ENCODE measurements at places on chromosomes 11 and 22. TPM values are rescaled to one million over a fixed set of nuclear protein-coding genes. Genes with fewer than 3 reads are reported as not detected.

DNA sequence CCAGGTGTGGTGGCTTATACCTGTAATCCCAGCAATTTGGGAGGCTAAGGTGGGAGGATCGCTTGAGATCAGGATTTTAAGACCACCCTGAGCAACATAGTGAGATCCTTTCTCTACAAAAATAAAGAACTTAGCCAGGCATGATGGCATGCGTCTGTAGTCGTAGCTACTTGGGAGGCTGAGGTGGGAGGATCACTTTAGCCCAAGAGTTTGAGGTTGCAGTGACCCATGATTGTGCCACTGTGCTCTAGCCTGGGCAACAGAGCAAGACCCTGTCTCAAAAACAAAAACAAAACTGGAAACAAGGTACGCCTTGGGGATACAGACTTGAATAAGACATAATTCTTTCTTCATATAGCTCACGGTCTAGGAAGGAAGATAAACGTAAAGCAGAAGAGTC, 63.1 kb upstream of the GRAMD1B start:
- H3K27ac ChIP-seq = no peak overlapping the region
- DNase-seq = no peak
- H3K27me3 ChIP-seq = no peaks in the 10 kb centered on the region

FJX1 gene
- total RNA-seq = not detected

TECTA gene
- total RNA-seq = 0.56 TPM

ANKK1 gene
- total RNA-seq = 0.93 TPM

GRCh38 chr11:12717851-12718291, 43.6 kb downstream of the TEAD1 start:
- no peak overlapping the region for H3K27ac ChIP-seq
- H3K4me1 ChIP-seq = peaks cover 13% of the 10 kb centered on the region
- no peak for DNase-seq
- no peak overlapping the region for H3K4me3 ChIP-seq

DNA sequence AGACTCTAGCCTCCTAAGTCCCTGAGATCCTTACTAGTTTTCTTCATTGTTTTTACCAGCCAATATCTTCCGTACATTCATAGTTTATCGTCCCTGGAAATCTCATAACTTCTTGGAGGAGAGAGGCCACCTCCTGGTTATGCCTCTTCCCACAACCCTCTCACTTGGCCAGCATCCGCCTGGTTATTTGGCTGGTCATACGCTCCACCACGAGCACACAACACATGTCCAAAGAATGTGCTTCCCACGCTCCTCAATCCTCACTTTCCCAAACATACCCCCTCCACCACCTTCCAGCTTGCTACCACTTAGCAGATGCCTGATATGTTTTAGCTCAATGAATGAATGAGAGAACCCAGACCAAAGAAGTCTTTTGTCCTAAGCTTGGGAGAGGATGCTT, 83.5 kb upstream of the EIF3D start:
- no peak overlapping the region for H3K27ac ChIP-seq
- H3K4me3 ChIP-seq = no peak overlapping the region
- no peaks in the 10 kb centered on the region for H3K36me3 ChIP-seq

MFNG gene
- total RNA-seq = 110 TPM

- no peak overlapping the region for H3K4me3 ChIP-seq
- H3K27ac ChIP-seq = no peak overlapping the region
- no peaks in the 10 kb centered on the region for H3K27me3 ChIP-seq
- no peaks in the 10 kb centered on the region for H3K4me1 ChIP-seq
- no peaks in the 10 kb centered on the region for H3K36me3 ChIP-seq
Observed at GRCh38 chr11:34215806-34216453, 110.5 kb downstream of the NAT10 start.

OR52I2 gene
- not detected for total RNA-seq

GRCh38 chr22:32501836-32502752, 27.5 kb downstream of the FBXO7 start:
- H3K27me3 ChIP-seq = no peaks in the 10 kb centered on the region
- no peak overlapping the region for H3K27ac ChIP-seq
- no peak overlapping the region for H3K4me3 ChIP-seq
- no peak for DNase-seq

- no peak overlapping the region for H3K4me3 ChIP-seq
- DNase-seq = no peak
- H3K27me3 ChIP-seq = no peaks in the 10 kb centered on the region
Observed at GRCh38 chr11:65552388-65552951, 5.7 kb downstream of the LTBP3 start.

MTNR1B gene
- total RNA-seq = not detected

- no peak for DNase-seq
- no peak overlapping the region for H3K4me3 ChIP-seq
- no peaks in the 10 kb centered on the region for H3K36me3 ChIP-seq
- no peak overlapping the region for H3K27ac ChIP-seq
Observed at GRCh38 chr11:35277827-35278226, 138.9 kb downstream of the CD44 start.
